ENCODE measurements at places on chromosomes 12 and 14.

GRCh38 chr14:44405011-44405486 is 102.0 kb downstream of the FSCB start:
- no peaks in the 10 kb centered on the region for H3K27me3 ChIP-seq
- no peaks in the 10 kb centered on the region for H3K36me3 ChIP-seq
- no peaks in the 10 kb centered on the region for H3K4me1 ChIP-seq
- DNase-seq: no peak
- H3K4me3 ChIP-seq: no peak overlapping the region

DNA sequence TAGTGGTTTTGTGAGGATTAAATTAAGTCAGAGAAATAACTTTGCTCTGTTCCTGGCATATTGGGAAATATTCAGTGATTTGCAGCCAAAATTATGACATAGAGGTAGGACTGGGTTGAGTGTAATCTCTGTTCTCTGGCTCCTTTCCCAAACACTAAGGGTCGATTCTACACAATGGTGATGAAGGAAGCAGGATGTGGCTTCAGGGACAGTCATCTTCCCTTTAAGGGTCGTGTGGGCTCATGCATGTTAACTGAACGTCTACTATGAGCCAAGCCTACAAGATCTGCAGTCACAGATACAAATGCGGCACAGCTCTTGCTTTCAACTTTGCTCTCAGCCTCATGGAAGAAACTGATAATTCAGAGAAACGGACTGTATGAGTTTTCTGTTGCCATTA is 381.6 kb downstream of the VRK1 start:
- DNase-seq: no peak
- no peaks in the 10 kb centered on the region for H3K27me3 ChIP-seq
- H3K4me1 ChIP-seq: peaks cover 34% of the 10 kb centered on the region
- H3K36me3 ChIP-seq: no peaks in the 10 kb centered on the region

- no peak overlapping the region for H3K4me3 ChIP-seq
- no peak overlapping the region for H3K27ac ChIP-seq
- no peak for DNase-seq
- H3K4me1 ChIP-seq: no peaks in the 10 kb centered on the region
- H3K36me3 ChIP-seq: no peaks in the 10 kb centered on the region
These were observed 55.4 kb upstream of the RFX4 start for GRCh38 chr12:106527356-106527755.

GRCh38 chr14:102501751-102502315 is 7.7 kb downstream of the ANKRD9 start:
- no peak for DNase-seq
- H3K36me3 ChIP-seq: peaks cover 11% of the 10 kb centered on the region
- H3K27me3 ChIP-seq: no peaks in the 10 kb centered on the region
- no peak overlapping the region for H3K4me3 ChIP-seq

GRCh38 chr12:80766210-80766609 is 49.5 kb downstream of the MYF5 start:
- DNase-seq: no peak
- no peak overlapping the region for H3K4me3 ChIP-seq
- H3K27ac ChIP-seq: no peak overlapping the region
- no peaks in the 10 kb centered on the region for H3K27me3 ChIP-seq

DNA sequence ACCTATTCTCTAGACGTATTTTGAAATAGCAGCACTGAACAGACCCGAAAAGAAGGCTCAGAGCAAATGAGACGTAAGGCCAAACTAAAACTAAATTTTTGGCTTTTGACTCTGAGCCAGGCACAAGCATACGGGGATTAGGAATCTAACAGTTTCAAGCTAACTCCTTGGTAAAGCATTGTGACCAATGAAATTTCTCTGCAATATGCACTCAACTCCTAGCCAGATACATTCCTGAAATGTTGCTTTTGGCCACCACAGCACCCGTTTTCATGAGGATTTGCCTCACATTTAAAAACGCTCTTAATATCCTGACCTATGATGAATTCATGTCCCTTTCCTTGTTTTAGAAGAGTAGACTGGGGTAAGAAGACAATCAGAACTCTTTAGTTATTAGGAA is 53.1 kb upstream of the NPFF start:
- H3K27ac ChIP-seq: no peak overlapping the region
- peaks cover 7% of the 10 kb centered on the region for H3K36me3 ChIP-seq
- H3K4me1 ChIP-seq: peaks cover 15% of the 10 kb centered on the region
- no peaks in the 10 kb centered on the region for H3K27me3 ChIP-seq
- no peak overlapping the region for H3K4me3 ChIP-seq
